ENCODE measurements at places on chromosomes 1 and 21. TPM values are rescaled to one million over a fixed set of nuclear protein-coding genes. Genes with fewer than 3 reads are reported as not detected.

- DNase-seq = no peak
- no peak overlapping the region for H3K4me3 ChIP-seq
- H3K36me3 ChIP-seq = no peaks in the 10 kb centered on the region
- H3K27me3 ChIP-seq = peaks cover 71% of the 10 kb centered on the region
These were observed 60.5 kb downstream of the SYT2 start for GRCh38 chr1:202649553-202650392.

- H3K4me1 ChIP-seq = peaks cover 69% of the 10 kb centered on the region
- peaks cover 28% of the 10 kb centered on the region for H3K36me3 ChIP-seq
These were observed 6.4 kb downstream of the C1orf116 start for GRCh38 chr1:207026104-207026534.

DNA sequence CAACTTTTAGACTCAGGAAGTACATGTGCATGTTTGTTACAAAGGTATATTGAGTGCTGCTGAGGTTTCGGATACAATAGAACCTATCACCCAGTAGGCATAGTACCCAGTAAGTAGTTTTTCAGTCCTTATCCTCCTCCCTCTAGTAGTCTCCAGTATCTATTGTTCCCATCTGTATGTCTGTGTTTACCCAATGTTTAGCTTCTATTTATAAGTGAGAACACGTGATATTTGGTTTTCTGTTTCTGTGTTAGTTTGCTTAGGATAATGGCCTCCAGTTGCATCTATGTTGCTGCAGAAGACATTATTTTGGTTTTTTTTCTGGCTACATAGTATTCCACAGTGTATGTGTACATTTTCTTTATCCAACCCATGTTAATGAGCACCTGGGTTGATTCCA lies 47.2 kb upstream of the TSNAX start:
- no peak for DNase-seq
- no peak overlapping the region for H3K4me3 ChIP-seq
- H3K36me3 ChIP-seq = no peaks in the 10 kb centered on the region
- no peaks in the 10 kb centered on the region for H3K4me1 ChIP-seq

The IGSF9 gene
- total RNA-seq = 68.6 TPM

The RBP7 gene
- total RNA-seq = 0.55 TPM

The TRAPPC3 gene
- 61.0 TPM for total RNA-seq

The HMGCS2 gene
- total RNA-seq = 105 TPM

The KIF26B gene
- 6.6 TPM for total RNA-seq

The MAP1LC3C gene
- total RNA-seq = not detected

The CD1D gene
- total RNA-seq = not detected
